Lower lobe of right lung (tissue), 2 donors: ENCODE measurements at places on chromosomes 3 and 15. TPM values are rescaled to one million over a fixed set of nuclear protein-coding genes. Genes with fewer than 3 reads are reported as not detected.

GRCh38 chr15:87207990-87208580 lies 1048.5 kb downstream of the NTRK3 start:
- H3K4me3 ChIP-seq = no peak overlapping the region
- no peak for DNase-seq
- H3K4me1 ChIP-seq = no peaks in the 10 kb centered on the region
- H3K36me3 ChIP-seq = no peaks in the 10 kb centered on the region
- no peaks in the 10 kb centered on the region for H3K27me3 ChIP-seq

GRCh38 chr15:74365598-74366445 lies 1.6 kb downstream of the CYP11A1 start:
- H3K36me3 ChIP-seq = no peaks in the 10 kb centered on the region
- peaks cover 13% of the 10 kb centered on the region for H3K4me1 ChIP-seq
- peak; percentile 58 for DNase-seq
- H3K27me3 ChIP-seq = peaks cover 31% of the 10 kb centered on the region

TM4SF18 gene
- 6.5 TPM for total RNA-seq

GRCh38 chr3:10551821-10552630 lies 46.6 kb upstream of the ATP2B2 start:
- no peaks in the 10 kb centered on the region for H3K36me3 ChIP-seq
- no peak overlapping the region for H3K27ac ChIP-seq
- DNase-seq = peak; percentile 87
- H3K4me3 ChIP-seq = no peak overlapping the region
- H3K27me3 ChIP-seq = peaks cover 6% of the 10 kb centered on the region

IL20RB gene
- 1.8 TPM for total RNA-seq

GP9 gene
- total RNA-seq = 2.6 TPM

- H3K27ac ChIP-seq = no peak overlapping the region
- no peaks in the 10 kb centered on the region for H3K36me3 ChIP-seq
- H3K27me3 ChIP-seq = no peaks in the 10 kb centered on the region
- DNase-seq = no peak
- H3K4me1 ChIP-seq = peaks cover 4% of the 10 kb centered on the region
These were observed 17.5 kb upstream of the GASK1A start for GRCh38 chr3:42961633-42962032.

CADPS gene
- total RNA-seq = 2.7 TPM

GRCh38 chr3:168973206-168973605 lies 690.3 kb downstream of the MECOM start:
- H3K4me3 ChIP-seq = no peak overlapping the region
- H3K4me1 ChIP-seq = no peaks in the 10 kb centered on the region
- H3K36me3 ChIP-seq = no peaks in the 10 kb centered on the region
- no peak overlapping the region for H3K27ac ChIP-seq
- no peaks in the 10 kb centered on the region for H3K27me3 ChIP-seq
- DNase-seq = no peak

DNA sequence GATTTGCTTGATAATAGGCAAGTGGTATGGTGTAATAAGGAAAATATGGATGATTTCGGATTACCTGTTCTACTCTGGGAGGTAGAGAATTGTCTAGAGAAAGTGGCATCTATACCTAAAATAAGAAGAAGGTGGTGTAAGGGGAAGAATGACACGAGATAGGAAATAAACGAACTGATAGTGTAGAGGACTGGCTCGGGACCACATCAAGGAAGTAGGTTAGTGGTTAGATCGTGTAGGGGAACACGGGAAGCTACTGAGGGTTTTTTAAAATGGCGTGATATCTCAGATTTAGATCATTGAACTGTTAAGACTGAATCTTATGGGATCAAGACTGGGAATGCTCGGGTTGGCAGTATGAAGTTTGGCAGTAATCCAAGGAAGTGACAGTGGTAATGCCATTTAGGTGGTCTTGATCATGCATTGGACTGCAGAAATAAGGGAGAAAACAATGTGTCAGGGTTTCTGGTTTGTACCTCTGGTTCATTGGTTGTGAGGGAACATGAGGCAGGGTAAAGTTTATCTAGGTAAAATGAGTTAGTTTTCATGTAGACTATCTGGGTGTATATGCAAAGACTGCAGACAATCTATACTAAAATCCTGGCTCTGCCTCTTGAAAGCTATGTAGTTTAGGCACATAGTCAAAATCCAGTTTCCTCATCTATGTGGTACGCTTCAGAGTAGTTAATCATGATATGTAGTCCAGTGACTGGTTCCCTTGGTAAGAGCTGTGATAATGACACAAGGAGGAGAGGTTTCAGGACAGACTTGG lies 7.4 kb downstream of the RPL14 start:
- H3K27ac ChIP-seq = no peak overlapping the region
- H3K36me3 ChIP-seq = peaks cover 70% of the 10 kb centered on the region
